MV-4-11 (cell line): ENCODE measurements at places on chromosomes 1 and 21.

DNA sequence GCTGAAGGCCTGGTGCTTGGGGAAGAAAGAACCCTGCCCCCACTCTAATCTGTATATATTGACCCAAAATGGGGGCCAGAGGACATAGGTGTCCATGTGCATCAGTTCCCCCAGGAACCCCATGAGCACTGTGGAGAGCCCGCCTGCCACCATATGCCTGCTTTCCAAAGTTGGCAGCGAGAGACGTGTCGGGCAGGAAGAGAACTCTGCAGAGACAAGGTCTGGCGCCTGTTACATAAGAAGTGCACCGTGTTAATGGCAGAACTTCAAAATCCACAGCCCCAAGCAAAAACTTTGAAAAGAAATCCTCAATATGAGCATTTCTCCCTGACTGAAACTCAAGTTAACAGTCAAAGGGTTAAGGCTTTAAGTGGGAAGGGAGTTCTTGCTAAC is 8.0 kb downstream of the CTNNBIP1 start:
- DNase-seq, result no peak

- DNase-seq, result no peak
Observed at GRCh38 chr1:204697893-204698292, 12.4 kb upstream of the LRRN2 start.

- no peak for DNase-seq
Observed at GRCh38 chr1:27218736-27219135, 15.7 kb upstream of the WDTC1 start.

- DNase-seq, result no peak
Observed at GRCh38 chr1:57109247-57109646, 143.4 kb upstream of the C8B start.

- DNase-seq, result peak; percentile 51
Observed at GRCh38 chr1:86380257-86380861, 15.8 kb downstream of the ODF2L start.

- DNase-seq, result no peak
Observed at GRCh38 chr1:45568421-45568820, 15.4 kb upstream of the NASP start.

- no peak for DNase-seq
Observed at GRCh38 chr1:219414250-219414649, 198.7 kb downstream of the ZC3H11B start.

DNA sequence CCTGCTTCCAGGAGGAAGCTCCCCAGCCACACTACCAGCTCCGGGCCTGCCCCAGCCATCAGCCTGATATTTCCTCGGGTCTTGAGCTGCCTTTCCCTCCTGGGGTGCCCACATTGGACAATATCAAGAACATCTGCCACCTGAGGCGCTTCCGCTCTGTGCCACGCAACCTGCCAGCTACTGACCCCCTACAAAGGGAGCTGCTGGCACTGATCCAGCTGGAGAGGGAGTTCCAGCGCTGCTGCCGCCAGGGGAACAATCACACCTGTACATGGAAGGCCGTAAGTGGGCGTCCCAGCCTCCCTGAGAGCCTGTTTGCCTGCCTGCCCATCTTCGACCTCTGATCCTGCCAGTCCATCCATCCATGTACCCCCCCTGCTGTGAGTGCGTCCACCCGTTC is 3.6 kb downstream of the ECM1 start:
- no peak for DNase-seq

DNA sequence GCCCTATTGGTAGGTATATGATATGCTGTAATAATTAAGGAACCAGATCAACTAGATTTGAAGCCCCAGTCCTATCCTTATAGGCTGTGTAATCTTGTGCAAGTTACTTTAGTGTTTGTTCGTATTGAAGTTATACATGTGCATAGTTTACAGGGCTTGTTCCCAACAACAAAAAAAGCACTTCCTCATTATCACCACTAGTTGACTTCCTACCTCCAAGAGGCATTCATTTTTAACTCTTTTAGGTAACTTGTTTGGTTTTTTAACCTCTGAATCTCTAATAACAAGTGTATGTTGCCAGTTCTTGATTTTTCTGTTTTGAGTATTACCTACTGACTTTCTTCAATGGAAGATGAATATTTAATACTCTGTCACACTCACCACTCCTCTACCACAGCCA is 71.9 kb downstream of the ST3GAL3 start:
- DNase-seq, result peak; percentile 78

- no peak for DNase-seq
Observed at GRCh38 chr1:160411271-160412027, 11.1 kb downstream of the VANGL2 start.

GRCh38 chr1:230833511-230833910 is 34.8 kb downstream of the C1orf198 start:
- no peak for DNase-seq

- peak; percentile 100 for DNase-seq
Observed at GRCh38 chr1:183956559-183957188, 80.9 kb downstream of the COLGALT2 start.

DNA sequence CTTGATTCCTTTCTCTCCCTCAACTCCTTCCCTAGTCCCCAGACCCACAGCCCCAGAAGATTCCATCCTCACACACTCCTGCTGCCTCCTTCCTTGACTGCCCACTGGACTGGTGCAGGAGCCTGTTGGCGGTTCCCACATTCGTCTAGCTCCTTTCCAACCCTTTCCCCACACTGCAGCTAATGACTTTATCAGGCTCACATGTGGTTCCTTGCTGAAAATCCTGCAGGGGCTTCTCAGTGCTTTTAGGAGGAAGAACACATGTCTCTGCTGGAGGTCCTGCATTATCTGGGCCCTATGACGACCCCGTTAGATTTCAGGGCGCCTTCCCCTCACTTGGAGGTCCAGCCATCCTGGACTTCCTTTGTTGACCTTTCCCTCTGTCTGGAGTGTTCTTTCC is 50.2 kb downstream of the EDN2 start:
- DNase-seq, result no peak

- DNase-seq, result no peak
Observed at GRCh38 chr1:174872615-174873058, 127.1 kb upstream of the CACYBP start.

DNA sequence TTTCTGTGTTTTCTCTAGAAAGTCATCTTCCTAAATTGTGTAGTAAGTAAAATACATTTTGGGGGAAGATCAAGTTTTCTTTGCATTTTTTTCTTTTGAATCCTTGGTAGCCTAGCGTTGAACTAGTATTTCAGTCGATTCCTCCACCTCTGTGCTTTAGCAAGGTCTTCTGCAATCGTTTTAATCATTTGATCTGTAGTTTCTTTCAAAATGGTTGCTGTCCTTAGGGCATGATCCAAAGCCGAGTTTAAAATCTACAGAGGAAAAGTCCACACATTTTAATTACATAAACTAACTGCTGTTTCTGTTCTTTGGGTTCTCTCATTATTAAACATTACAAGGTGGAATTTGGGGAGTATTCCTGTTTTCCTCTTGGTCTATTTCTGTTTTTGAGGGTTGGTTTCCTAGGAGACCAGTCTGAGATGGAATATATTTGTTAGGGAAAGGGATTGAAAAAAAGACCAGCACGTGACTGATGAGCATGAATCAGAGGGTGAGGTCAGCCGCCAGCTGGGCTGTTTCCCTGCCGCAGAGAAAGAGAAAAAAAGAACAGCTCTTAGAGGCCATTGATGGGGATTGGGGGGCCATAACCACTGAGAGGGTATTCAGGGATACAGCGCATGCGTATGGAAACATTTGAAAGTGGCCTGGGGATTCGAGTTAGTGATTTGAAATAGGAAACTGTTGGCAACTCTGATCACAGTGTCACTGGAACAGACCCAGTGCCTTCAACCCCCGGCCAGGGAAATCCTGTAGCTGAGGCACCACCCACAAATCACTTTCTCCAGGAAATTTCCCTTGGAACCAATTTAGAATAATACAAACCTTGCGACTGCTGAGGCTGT is 40.6 kb downstream of the AKNAD1 start:
- peak; percentile 8 for DNase-seq

DNA sequence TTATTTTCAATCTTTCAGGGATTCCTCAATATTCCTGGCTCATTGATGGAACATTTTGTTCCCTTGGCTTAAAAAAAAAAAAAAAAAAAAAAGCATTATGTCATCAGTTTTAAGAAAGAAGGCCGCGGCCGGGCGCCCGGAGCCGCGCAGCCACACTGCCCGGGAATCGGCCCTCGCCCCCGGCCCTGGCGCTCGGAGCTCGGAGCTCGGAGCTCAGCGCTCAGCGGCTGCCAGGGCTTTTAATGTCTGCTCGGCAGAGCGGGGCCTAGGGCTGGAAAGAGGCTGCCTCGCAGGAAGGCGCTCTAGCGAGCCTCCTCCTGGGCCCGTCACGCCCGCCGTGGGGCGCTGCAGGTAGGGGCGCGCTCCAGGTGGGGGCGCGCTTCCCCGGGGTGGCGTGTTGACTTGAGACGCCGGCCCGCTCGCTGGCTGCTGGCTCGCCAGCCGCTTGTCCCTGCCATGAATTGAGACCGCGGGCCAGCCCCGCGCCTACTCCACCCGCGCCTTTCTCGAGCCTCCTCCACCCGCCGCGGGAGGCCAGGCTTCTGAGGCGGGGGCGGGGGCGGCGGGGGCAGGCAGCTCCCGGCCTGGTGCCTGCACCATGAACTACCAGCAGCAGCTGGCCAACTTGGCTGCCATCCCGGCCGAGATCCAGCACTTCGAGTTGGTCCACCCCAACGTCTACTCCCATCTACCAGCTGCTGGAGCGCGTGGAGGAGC is 5.4 kb upstream of the TDRD5 start:
- no peak for DNase-seq
